Activated T-cell treated with anti-CD3 and anti-CD28 coated beads, Interleukin-2, amount 50 U/mL, for 72 hours (primary cell): ENCODE measurements at places on chromosomes 4 and X. TPM values are rescaled to one million over a fixed set of nuclear protein-coding genes. Genes with fewer than 3 reads are reported as not detected.

GRCh38 chrX:118980761-118981160 is 6.3 kb downstream of the LONRF3 start:
- DNase-seq: no peak

- no peak for DNase-seq
Measured at GRCh38 chr4:109952612-109953011, 39.9 kb downstream of the EGF start.

DNA sequence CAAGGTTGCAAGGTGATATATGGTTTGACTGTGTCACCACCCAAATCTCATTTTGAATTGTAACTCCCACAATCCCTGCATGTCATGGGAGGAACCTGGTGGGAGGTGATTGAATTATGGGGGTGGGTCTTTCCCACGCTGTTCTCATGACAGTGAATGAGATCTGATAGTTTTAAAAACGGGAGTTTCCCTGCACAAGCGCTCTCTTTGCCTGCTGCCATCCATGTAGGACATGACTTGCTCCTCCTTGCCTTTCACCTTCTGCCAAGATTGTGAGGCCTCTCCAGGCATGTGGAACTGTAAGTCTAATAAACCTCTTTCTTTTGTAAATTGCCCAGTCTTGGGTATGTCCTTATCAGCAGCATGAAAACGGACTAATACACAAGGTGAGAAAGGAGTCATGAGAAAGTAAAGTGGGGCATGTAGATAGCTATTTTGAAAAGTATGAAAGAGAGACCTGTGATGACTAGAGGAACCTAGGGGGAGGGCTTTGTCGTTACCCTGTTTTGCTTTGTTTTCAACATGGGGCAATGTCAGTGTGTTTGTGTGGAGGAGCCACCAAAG is 6.3 kb downstream of the ZBTB49 start:
- DNase-seq: no peak

DNA sequence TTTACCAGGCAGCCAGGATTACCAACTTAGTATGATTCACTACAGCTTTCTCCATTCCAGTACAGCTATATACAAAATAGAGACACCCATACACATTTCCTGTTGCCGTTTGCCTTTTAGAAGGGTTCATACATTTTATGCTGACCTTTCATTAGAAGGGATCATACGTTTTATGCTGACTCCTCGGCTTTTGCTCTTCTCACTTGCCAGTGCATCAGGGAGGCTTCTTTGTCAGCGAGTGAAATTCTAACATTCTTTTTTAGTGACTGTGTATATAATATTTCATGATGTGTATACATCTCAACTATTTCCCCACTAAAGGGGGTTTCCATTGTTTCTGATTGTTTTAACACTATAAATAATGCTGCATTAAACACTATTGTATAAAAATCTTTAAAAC is 552.6 kb downstream of the TRIML1 start:
- no peak for DNase-seq

- no peak for DNase-seq
Measured at GRCh38 chrX:18537068-18537467, 111.7 kb downstream of the CDKL5 start.

- no peak for DNase-seq
Measured at GRCh38 chr4:120544838-120545237, 377.7 kb downstream of the PRDM5 start.

DMRTC1 gene
- total RNA-seq: 0.30 TPM

INPP4B gene
- total RNA-seq: 67.3 TPM

DNA sequence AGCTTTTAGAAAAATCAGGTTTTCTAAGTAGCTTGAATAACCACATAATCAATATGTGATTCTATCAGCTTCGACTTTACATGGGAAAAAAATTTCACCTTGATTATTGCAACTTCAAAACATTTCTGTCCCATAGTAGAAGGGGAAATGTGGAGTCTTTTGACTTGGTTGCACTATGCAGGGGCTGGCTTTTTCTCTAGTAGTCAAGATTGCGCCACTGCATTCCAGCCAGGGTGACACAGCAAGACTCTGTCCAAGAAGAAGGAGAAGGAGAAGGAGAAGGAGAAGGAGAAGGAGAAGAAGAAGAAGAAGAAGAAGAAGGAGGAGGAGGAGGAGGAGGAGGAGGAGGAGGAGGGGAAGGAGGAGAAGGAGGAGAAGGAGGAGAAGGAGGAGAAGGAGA is 84.9 kb downstream of the MAML3 start:
- DNase-seq: no peak

ZNF157 gene
- total RNA-seq: 0.60 TPM

MEPE gene
- not detected for total RNA-seq

CENPC gene
- total RNA-seq: 42.8 TPM

SHOX gene
- not detected for total RNA-seq

MAGEA2 gene
- total RNA-seq: not detected

- no peak for DNase-seq
Measured at GRCh38 chr4:149987330-149988086, 90.7 kb upstream of the DCLK2 start.

DNA sequence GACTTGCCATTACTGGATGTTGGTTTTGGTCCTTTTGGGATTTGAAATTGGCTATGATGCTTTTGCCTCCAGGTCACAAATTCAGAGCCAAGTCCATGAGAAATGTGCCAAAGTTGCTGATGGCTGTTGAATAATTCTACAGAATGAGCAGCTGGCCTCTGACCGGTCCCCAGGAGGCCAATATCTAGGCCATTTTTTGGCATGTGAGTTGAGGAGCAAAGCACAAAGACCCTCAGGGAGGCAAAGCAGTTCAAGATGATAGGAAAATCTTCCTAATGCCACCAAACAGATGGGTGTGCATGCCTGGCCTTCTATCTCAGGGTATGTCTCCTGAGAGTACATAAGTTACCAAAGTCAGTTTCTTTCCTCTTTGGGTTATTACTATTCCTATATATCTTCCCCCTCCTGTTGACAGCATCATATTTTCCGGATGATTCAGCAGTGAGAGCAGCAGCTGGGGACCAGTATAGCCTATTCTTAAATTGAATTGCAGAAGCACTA is 44.4 kb downstream of the SEL1L3 start:
- no peak for DNase-seq

GABRE gene
- total RNA-seq: not detected

PABPC5 gene
- total RNA-seq: not detected

GRCh38 chr4:77600521-77601451 is 4.8 kb upstream of the CXCL13 start:
- DNase-seq: no peak
